NCI-H1930 (cell line): ENCODE measurements at places on chromosomes 5 and 9.

- no peak for DNase-seq
Observed at GRCh38 chr5:150211156-150212030, 21.5 kb downstream of the SLC6A7 start.

GRCh38 chr9:31253800-31254762 lies 1130.4 kb upstream of the ACO1 start:
- no peak for DNase-seq

DNA sequence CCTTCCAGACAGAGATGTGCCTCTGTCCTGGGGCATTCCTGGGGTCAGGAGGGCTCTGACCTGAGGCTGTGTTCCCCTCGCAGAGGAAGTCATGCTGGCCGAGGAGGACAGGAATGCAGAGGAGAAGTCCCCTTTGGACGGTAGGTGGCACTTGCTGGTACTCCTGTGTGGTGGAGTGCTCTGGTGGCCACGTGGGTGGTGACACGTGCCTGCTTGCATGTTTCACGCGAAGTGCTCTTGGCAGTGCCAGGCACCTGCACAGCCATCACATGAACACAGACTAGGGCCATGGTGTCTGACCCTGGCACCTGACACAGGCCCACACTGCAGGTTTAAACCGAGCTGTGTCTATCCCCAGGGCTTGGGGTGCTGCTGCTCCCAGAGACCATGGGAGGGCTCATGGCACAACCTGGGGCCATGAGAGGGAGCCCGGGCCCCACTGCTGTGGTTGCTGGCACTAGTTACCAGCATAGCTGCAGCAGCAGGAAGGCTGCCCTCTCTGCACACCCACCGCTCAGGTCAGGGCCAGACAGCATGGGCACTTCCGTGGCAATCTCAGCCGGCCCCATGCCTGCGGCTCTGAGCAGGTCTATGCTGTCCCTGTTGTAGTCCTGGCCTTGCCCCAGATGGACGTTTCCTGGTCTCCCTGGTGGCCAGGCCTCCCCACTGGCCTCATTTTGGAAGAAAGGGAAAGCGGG lies 79.3 kb downstream of the CACNA1B start:
- no peak for DNase-seq

DNA sequence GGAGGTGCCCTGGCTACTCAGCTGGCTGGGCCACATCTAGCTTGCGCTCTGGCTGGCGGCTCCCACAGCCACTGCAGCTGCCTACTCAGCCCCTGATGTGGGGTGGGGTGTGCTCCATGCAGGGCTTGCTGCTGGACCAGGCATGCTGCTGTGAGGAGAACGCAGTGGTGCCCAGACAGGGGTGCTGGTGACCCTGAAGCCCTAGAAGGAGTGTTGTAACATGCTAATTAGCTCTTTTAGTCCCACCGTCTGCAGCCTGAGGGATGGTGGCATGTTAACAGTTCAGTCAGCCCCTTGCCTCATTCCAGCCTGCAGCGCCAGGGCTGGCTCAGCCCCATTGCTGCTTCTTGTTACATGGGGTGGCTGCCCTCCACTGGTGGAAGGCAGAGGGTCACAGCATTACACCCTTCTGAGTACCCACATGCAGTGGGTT lies 642.3 kb downstream of the DMRTA1 start:
- no peak for DNase-seq

DNA sequence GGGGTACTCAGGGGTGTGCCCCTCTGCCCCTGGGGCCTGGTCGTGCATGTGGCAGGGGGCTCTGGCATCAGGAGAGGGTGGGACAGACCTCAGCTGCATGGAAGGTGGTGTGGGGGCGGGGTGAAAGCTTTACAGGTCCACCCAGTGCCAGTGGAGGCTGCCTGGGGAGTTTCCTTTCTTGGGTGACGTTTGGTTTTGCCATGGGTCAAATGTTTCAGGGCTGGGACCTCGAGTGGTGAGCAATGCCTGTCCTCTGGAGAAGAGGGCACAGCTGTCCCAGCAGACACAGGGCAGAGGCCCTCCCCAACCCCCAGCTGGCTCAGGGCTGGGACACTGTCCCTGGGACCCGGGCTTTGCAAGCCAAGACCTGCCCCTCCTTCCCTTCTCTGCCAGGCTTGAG lies 3.6 kb downstream of the RXRA start:
- no peak for DNase-seq

GRCh38 chr5:2324788-2325187 lies 426.7 kb downstream of the IRX2 start:
- no peak for DNase-seq
